Stimulated activated CD4-positive, alpha-beta T cell treated with anti-CD3 and anti-CD28 coated beads, Interleukin-1b, Interleukin-23, amount 100 ng/mL, for 1 hour (primary cell): ENCODE measurements at places on chromosomes 6 and 20.

GRCh38 chr6:147891671-147892070 is 383.2 kb downstream of the SAMD5 start:
- no peak for DNase-seq

- no peak for DNase-seq
Observed at GRCh38 chr6:109314313-109314712, 68.0 kb downstream of the CD164 start.

DNA sequence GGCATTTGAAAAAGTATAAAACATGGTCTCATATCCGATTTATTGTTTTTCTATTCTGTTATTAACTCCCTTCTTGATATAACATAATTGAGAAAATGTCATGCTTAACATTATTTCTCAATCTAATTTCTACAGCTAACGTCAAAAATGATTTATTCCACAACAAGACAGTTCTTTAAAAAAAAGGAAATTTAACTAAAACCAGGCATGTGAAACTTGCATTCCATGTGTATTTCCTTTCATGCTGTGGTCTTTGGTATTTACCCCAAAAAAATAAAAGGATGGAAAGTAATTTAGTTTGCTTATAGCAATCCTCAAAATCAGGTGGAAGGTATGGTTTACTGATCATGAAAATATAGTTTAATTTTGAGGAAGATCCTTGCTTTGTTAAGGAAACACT is 142.8 kb downstream of the COL21A1 start:
- no peak for DNase-seq

DNA sequence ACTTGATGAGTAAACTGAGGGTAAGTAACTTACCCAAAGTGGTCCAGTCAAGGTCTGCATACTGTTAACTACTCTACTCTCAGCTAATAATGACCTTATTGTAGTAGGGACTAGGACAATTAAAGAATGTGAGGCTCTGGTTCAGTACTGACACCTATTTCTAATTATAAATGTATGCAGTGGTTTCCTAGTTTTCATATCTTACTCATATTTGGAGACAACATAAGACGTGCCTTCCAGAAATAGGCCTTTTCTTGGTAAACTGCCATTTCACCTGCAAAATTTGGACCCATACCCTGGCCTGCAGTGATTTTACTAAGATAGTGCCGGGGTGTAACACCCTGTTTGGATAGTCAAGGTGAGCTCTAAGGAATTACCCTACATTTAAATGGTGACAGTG is 24.7 kb downstream of the GJA1 start:
- no peak for DNase-seq

- no peak for DNase-seq
Observed at GRCh38 chr20:7742479-7742878, 197.8 kb downstream of the HAO1 start.

DNA sequence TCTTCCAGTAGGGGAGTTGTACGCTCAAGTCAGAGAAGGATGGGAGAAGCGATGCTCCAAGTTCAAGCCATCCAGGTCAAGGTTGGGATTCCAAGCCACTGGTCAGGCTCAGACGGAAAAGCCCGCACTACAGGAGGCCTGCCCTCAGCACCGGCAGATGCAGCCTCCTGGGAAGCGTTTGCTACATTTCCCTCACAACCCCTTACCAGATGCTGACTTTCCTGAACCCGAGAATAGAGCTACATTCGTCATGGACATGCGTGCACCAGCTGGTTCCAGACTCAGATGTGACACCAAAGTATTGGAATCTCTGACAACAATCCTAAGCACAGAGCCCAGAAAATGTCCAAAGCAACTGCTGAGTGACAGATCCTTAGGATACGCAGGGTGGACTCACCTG is 174.8 kb downstream of the SASH1 start:
- DNase-seq, result no peak

DNA sequence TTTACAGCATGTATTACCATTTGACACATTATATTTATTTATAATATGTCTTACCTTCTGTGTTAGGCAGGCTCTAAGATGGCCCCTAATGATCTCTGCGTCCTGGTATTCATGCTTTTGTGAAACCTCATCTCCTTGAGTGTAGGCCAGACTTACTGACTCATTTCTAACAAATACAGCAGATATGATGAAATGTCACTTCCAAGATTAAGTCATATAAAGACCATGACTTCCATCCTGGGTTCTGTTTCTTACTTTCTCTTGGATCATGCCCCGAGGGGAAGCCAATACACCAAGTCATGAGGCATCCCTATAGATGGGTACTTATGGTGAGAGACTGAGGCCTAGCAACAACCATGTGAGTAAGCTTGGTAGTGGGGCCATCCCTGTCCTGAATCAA is 30.2 kb downstream of the ZHX3 start:
- DNase-seq, result no peak

DNA sequence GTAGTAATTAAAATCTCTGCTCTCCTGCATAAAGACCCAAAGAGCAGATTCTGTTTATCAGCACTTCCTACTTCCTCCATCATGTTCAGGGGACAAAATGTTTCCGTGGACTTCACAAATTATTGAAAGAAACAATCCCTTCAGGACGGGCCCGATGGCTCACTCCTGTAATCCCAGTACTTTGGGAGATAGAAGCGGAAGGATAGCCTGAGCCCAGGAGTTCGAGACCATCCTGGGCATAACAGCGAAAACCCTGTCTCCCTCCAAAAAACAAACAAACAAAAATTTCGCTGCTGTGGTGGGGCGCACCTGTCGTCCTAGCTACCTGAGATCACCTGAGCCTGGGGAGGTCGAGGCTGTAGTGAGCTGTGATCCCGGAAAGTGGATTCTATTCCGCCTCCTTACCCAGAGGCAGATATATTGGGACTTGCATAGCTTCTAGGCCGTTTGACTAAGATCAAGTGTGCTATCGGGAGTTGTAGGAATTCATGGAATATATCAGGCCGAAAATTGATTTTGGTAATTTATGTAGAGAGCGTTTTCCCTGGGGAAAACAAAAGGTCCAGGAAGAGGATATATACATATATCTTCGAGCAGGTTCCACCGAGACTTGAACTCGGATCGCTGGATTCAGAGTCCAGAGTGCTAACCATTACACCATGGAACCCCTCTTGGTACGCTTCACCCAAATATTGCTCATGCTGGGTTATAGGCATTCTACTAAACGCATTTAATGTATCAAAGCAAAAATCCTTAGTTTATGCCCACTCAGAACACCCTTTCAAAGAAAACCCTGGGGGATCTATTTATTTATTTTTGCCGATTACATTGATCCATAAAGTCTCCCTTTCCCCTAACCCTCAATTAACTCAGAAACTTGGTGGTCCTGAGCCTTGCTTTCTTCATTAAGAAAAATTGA is 74.5 kb upstream of the ZNF184 start:
- DNase-seq, result no peak

DNA sequence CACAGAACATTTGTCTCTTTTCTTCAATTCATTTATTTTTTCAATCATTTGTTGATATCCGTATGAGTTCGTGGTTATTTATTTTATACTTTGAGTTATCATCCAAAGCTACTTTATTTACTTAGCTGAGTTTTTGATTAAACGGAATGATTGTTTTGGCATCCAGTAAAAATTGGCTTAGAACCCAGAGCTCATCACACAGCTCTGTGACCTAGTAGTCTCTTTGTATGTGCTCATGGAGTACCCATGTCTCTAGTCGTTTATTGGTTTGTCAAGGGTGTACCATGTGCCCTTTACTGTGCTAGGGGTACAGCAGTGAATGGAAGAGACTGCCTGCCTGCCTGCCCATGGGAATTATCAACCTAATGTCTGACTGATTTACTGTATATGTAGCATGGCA is 142.2 kb downstream of the MYLK4 start:
- no peak for DNase-seq

GRCh38 chr20:60857708-60858107 is 394.4 kb upstream of the CDH4 start:
- DNase-seq, result no peak

DNA sequence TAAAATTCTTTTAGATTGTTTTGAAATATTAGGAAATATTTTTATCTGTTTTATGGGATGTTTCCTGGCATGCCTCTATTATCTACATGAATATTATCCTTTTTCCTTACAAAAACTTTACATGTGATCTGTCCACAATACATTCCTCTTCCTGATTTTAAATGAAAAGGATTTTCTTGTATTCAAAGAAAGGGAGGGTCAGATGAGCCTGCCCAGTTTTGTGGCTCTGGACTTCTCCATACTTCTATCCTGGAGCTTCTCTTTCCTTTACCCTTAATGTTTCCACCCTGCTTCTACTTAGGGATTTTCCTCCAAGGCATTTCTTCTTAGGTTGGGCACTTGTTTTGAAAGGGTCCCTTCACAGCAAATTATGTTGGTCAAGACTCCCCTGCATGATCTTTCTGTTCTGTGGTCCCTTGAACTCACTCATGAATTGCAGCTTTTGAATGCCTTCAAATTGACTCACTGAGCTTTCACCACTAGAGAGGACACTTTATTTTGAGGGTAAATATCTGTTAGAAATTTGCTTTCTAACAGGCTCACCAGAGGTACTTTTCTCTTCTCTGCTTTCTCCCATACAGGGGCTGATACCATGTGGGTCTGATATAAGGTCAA is 104.9 kb downstream of the CENPW start:
- DNase-seq, result no peak

- no peak for DNase-seq
Observed at GRCh38 chr20:34512955-34513419, 3.2 kb upstream of the DYNLRB1 start.

GRCh38 chr6:33429750-33430052 is 9.8 kb downstream of the SYNGAP1 start:
- DNase-seq, result no peak

GRCh38 chr6:166969390-166970002 is 13.1 kb upstream of the RNASET2 start:
- no peak for DNase-seq

GRCh38 chr6:46954837-46955451 is 33.2 kb upstream of the ADGRF5 start:
- DNase-seq, result no peak

DNA sequence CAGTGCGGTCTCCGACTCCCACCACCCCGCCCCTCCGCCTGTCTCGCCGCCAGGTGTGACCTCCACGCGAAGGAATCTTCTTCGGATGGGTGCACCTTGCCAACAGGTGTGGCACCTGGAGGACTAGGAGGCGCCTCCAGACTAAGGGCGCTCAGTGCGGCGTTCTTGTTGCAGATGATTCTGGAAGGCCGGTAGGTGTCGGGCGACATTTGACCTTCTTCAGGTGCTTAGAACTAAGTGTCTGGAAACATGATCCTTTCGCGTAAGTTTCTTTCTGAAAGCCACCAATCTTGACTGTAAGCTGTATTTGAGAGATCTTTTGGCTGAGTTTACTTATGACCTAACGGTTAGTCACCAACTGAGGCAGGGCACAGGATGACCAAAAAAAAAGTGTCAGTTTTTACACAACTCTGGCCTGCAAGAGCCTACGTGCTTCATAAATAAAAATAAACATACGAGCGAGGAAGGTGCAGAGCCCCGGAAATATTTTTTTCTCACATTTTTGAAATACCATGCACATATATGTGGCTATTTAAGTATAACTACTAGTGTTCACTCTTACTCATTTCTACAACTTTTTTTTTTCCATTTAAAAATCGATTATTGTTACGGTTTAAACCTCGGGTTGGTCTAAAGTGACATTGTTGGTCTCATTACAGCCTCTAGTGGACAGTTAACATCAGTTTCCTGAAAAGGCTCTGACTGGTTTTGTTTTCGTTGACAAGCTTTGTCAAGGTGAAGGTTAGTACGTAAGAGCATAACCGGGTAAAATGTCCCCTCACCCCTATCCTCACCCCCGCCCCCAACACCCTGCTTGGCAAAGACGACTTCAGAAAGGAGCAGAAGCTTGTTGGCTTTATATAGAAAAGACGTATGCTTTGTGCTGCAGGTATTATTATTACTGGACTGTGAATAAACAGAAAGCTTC is 1.6 kb upstream of the ATXN1 start:
- no peak for DNase-seq

GRCh38 chr6:108667993-108668392 is 107.3 kb downstream of the FOXO3 start:
- DNase-seq, result no peak

DNA sequence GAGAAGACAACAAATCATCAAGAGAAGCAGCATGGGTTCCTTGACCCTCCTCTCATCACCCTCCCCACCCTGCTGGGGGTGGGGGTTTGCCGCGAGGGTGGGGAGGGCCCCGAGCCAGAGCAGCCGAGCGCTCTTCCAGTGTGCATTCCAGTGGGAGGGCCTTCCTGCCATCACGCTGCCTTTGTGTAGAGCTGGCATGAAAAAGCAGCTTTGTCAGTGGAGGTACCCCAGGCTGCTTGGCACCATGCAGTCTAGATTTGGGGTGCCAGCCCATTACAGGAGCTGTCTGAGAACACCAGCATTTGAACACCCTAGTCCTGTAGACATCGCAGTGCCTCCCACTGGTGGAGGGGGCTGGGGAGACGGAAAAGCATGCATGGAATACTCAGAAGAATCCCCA is 12.2 kb downstream of the BAK1 start:
- DNase-seq, result no peak

GRCh38 chr6:137973201-137973600 is 106.1 kb downstream of the TNFAIP3 start:
- DNase-seq, result no peak

- DNase-seq, result no peak
Observed at GRCh38 chr20:62494537-62494936, 18.7 kb upstream of the GATA5 start.

- no peak for DNase-seq
Observed at GRCh38 chr20:46190478-46191167, 72.5 kb downstream of the CD40 start.

DNA sequence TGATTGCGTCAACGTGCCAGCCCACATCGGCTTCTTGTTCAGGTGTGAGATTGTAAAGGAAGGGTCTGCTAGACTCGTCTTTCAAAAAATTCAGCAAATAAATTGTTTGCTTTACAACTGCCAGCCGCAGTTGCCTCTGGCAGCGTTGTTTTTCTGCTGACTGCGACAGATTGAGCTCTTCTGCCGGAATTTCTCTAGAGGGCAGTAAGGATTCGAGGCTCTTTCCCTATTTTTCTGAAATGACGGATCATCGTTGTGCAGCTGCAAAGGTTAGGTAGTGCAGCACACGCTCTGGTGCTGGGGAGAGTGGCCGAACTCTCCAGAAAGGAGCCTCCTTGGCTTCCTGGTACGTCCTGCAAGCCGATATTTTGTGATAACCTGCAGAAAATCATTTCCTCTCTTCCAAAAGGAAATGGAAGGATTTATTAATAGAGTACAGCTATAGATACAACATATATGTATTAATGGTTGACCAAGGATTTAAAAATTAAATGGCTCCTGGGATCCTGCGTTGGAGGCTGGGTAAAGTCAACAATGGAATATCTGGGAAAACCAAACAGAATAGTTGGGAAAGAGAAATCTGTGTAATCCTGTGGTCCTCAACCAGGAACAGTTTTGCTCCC is 121.9 kb upstream of the ZFP64 start:
- DNase-seq, result no peak

- DNase-seq, result no peak
Observed at GRCh38 chr6:167163476-167164011, 5.8 kb upstream of the GPR31 start.

DNA sequence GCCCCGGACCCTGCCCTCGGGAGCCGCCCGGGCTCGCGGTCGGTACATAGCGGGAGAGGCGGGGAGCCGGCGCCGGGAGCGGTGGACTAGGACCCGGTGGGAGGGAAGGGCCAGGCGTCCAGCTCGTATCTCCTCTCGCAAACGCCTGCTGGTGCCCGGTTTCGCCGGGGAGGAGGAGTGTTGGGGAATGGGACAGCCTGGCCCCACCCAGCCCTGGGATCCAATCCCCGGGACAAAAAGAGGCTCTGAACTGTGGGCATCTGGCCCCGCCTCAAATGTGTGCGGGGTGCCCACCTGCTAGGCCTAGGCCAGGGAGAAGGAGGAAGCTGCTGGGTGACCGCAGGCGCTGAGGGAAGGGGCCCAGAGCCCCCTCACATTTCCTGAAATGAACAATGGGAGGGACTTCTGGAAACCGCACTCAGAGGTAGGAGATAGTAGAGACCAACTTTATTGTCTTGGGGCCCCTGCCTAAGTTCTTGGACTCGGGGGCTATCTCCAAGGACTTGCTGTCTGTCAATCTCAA is at the start of gene KCNK17:
KCNK17 (minus strand) TSS at position 147 of the 523 bp plus-strand sequence; CDS start at position 48, 99 bp downstream.
- DNase-seq, result no peak
